ENCODE measurements at places on chromosomes 5 and 9. TPM values are rescaled to one million over a fixed set of nuclear protein-coding genes. Genes with fewer than 3 reads are reported as not detected.

Gene ANKRD31
- polyA plus RNA-seq = 0.30 TPM

Gene IGFBPL1
- 9.6 TPM for polyA plus RNA-seq

Gene DTWD2
- 4.4 TPM for polyA plus RNA-seq

Gene IL5
- not detected for polyA plus RNA-seq

Gene UBQLN1
- 78.2 TPM for polyA plus RNA-seq

Gene WHRN
- polyA plus RNA-seq = 7.2 TPM

Gene MPDZ
- polyA plus RNA-seq = 32.6 TPM

Gene FOXD4
- polyA plus RNA-seq = not detected

Gene IRX2
- polyA plus RNA-seq = 13.6 TPM

Gene RORB
- 0.92 TPM for polyA plus RNA-seq

Gene SLC6A3
- 0.76 TPM for polyA plus RNA-seq

Gene FST
- polyA plus RNA-seq = 13.2 TPM

Gene RAD23B
- 33.1 TPM for polyA plus RNA-seq

Gene PIGO
- polyA plus RNA-seq = 11.2 TPM

Gene PRRX2
- polyA plus RNA-seq = 5.8 TPM

Gene C5orf52
- polyA plus RNA-seq = not detected

Gene PCDHA10
- 3.9 TPM for polyA plus RNA-seq

Gene ANXA1
- 3.3 TPM for polyA plus RNA-seq

Gene KIF27
- 8.2 TPM for polyA plus RNA-seq

Gene GPR151
- not detected for polyA plus RNA-seq

Gene NUTM2F
- polyA plus RNA-seq = not detected

Gene MYMK
- polyA plus RNA-seq = not detected

Gene C9orf152
- not detected for polyA plus RNA-seq

Measured in GM23338 (cell line).